GM10248 (cell line): ENCODE measurements at places on chromosomes 1 and 21.

DNA sequence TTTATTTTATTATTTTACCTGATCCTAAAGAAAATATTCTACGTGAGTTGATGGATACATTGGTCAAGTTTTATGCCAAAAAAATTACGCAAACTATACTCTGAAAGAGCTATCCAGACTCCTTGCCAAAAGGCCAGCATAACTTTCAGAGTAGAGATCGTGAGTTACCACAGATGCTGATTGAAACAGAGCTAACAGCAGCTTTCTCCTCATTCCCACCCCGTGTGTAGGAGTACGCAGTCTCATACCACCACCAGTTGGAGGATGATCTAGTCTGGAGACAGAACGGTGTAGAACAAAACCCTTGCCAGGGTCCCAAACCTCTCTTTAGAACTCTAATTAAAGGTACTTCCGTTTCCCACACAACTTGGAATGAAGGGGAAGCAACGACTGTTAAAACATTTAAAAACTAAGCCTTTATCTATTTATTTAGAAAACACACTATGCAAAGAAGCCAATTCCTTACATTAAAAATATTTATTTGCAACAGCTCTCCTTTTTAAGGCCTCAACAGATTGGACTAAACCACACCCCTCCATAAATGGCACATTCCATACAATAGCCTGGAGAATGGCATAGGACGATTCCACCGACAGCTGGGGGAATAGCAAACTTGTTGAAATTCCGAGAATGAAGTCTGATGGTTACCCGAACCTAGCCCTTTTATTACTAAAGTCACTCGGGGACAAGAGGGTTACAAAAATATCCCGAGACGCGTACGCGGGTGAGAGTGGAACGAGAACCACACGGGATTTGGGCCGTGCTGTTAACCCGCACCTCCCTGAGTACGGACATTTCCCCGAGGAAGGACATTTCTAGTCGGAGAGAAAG lies 1.4 kb downstream of the NUCKS1 start:
- no peak for DNase-seq

DNA sequence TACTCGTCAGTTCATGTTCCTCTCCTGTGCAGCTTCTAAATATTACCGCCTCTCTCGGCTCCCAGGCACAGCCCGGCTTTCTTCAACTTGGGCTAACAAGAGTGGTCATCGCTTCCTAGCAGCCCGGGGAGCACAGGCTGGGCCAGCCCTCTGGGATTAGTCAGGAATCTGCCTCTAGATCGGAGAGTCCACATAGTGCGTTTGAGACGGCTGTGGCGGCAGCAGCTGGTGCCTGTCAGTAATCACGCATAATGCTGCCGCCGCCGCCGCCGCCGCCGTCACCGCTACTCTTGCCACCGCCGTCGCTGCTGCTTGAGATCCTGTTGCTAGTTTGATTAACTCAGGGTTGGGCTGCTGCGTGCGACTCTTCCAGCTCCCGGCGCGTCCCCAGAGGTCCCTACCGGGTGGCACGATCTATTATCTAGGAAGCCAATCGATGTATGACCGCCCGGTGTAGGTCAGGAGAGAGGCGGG lies at the start of gene RXRG:
TSS of gene RXRG (minus strand) at position 230 of the 474 bp plus-strand sequence. CDS start 233 bp downstream, outside the sequence.
- DNase-seq, result no peak

DNA sequence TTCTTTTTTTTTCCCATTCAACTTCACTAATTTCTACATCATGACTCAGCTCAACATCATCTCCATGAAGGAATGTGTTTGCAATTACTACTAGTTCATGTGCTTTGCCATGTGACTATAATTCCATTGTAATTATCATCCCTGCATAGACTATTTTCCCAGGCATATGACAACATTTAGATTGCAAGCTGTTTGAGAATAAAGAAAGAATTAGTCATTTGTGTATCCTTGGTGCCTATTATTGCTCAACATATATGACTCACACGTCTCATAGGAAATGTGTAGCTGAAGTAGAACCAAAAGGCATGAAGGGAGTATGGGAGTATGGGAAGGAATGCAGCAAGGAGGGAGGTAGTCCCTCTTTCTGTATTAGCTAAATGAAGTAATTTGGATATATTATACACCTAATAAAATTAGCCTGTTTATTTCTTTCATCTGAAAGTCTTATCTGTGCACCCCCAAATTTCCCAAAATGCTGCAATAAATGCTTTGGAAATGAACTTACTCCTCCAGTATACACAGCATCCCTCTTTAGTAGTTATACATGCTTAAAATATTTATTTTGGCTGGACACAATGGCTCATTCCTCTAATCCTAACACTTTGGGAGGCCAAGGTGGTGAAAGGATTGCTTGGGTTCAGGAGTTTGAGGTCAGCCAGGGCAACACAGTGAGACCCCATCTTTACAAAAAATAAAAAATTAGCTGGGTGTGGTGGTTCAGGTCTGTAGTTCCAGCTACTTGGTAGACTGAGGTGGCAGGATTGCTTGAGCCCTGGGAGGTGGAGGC lies 316.9 kb upstream of the ADGRL4 start:
- DNase-seq, result no peak

DNA sequence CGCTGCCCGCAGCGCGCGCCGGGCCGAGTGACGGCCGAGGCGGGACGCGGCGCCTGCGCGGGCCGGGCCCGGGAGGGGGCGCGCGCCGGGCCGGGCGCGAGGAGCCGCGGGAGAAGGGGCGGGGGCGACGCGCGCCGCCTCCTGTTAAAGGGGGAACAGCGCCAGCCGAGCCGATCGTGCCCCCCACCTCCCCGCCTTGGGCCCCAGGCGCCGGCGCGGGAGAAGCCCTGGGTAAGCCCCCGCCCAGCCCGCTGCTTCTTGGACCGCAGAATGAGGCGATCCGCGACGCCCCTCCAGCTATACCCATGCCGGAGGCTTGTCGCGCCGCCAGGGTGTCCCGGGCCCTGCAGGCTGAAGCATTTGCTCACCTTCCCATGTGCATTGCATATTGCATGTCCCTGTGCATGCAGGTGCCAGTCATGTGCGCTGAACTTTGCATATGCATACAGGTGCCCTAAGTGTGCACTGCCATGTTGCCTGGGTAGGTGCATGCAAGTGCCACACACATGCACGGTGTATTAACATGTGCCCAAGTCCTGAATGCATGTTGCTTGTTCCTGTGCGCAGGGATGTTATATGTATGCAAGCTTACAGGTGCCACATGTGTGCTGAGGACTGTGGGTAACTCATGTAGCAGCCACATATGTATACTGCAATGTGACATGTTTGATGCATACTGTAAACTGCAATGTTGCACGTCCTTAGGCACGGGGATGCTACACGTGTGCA lies at the start of gene ADGRB2:
TSS of gene ADGRB2 (minus strand) at position 29 of the 729 bp plus-strand sequence. CDS start 7,119 bp downstream, outside the sequence.
- DNase-seq, result no peak

GRCh38 chr1:59568158-59568935 lies 246.4 kb upstream of the HOOK1 start:
- DNase-seq, result no peak
